ENCODE measurements at places on chromosomes 5 and 9. TPM values are rescaled to one million over a fixed set of nuclear protein-coding genes. Genes with fewer than 3 reads are reported as not detected.

The RANBP3L gene
- 1.2 TPM for total RNA-seq

The CCNO gene
- total RNA-seq, result 1.7 TPM

The RASEF gene
- total RNA-seq, result 0.41 TPM

The MPDZ gene
- total RNA-seq, result 60.4 TPM

The PKN3 gene
- 4.2 TPM for total RNA-seq

The LECT2 gene
- not detected for total RNA-seq

The PDE8B gene
- 1.1 TPM for total RNA-seq

Data from chondrocyte (in vitro differentiated cells).